ENCODE measurements at places on chromosomes 7 and 10.
A peak's percentile ranks its signal among the peaks of the same experiment; 100 is the strongest.

DNA sequence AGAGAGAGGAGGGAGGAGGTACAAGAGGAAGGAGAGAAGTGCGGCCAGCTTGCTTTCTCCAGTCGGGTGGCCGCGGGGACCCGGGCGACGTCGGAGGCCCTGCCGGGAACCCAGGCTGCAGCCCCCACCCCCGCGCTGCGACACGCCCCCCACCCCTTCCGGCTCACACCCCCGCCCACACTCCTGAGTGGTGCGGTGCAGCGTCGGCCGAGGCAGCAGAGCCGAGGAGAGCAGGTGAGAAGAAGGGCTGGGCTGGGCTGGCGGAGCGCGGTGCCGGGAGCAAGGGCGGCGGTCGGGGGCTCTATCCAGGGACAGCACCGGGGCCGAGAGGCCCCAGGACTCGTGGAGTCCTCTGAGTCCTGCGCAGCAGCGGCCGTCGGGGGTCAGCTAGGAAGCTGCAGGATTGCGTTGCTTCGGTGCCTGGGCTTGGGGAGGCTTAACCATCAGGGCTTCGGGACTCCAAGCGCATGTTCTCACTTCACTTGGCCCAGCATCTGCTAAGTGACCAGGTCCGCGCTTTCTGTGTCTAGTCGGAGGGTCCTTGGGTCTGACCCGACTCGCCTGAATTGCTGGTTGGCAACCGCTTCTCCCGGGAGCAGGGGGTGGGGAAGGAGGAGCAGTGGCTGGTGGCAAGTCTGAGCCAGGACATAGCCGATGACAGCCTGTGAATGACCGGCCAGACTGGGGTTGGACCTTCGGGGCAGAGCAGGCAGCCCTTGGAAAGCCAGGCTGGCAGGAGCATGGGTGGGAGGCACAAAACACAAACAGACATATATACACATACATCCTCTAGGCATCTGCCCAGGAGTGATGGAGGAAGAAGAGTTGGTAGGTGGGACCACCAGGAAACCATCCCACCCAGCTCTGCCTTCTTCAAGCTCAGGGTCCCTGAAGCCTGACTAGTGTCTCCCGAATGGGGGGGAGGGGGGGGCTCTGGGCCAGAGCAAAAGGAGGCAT is 683 bp downstream of the CHAT start:
- no peak for DNase-seq
- peaks cover 24% of the 10 kb centered on the region for H3K4me1 ChIP-seq
- peaks cover 85% of the 10 kb centered on the region for H3K27me3 ChIP-seq
- H3K36me3 ChIP-seq: peaks cover 13% of the 10 kb centered on the region
- no peak overlapping the region for H3K4me3 ChIP-seq
- H3K27ac ChIP-seq: peak overlapping the region; percentile 20

GRCh38 chr10:26516540-26517101 is 78.5 kb downstream of the APBB1IP start:
- peaks cover 88% of the 10 kb centered on the region for H3K36me3 ChIP-seq
- H3K27me3 ChIP-seq: no peaks in the 10 kb centered on the region
- no peak overlapping the region for H3K4me3 ChIP-seq
- peak overlapping the region; percentile 31 for H3K27ac ChIP-seq
- peaks cover 14% of the 10 kb centered on the region for H3K4me1 ChIP-seq
- no peak for DNase-seq

GRCh38 chr10:127216274-127216673 is 19.9 kb upstream of the INSYN2A start:
- no peak for DNase-seq
- H3K4me3 ChIP-seq: no peak overlapping the region
- no peak overlapping the region for H3K27ac ChIP-seq
- peaks cover 3% of the 10 kb centered on the region for H3K27me3 ChIP-seq

- no peak for DNase-seq
- no peak overlapping the region for H3K4me3 ChIP-seq
- peaks cover 30% of the 10 kb centered on the region for H3K27me3 ChIP-seq
- H3K36me3 ChIP-seq: no peaks in the 10 kb centered on the region
Observed at GRCh38 chr7:157689269-157690057, 352.7 kb downstream of the DNAJB6 start.

- H3K36me3 ChIP-seq: no peaks in the 10 kb centered on the region
- H3K27me3 ChIP-seq: peaks cover 34% of the 10 kb centered on the region
- H3K27ac ChIP-seq: no peak within 1 kb of the TSS
- H3K4me3 ChIP-seq: peak within 1 kb of the TSS; percentile 45
- peak; percentile 0 for DNase-seq
Observed at GRCh38 chr10:59362144-59362958, at the start of gene FAM13C. TSS of gene FAM13C (minus strand) at chr10:59362549. CDS start at chr10:59362460, 89 bp downstream.

GRCh38 chr10:97031459-97031858 is 154.3 kb downstream of the SLIT1 start:
- peaks cover 26% of the 10 kb centered on the region for H3K27me3 ChIP-seq
- H3K27ac ChIP-seq: no peak overlapping the region
- no peak overlapping the region for H3K4me3 ChIP-seq
- H3K36me3 ChIP-seq: no peaks in the 10 kb centered on the region

DNA sequence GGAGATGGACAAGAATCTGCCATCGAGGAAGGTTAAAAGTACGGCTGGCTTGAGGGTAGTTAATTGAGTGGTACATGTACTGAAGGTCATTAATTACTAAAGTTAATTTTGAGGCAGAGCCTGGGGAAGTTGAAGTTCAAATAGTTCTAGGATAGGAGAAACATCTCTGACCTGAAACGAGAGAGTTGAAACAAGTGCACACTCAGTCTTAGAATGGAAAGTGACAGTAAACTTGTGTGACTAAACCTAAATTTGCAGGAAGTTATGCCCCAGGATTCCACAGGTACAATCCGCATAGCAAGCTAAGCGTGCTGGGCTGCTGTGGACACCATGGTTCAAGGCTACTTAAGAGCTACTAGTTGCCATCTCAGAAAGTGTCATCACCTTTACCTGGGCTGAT is 209.9 kb downstream of the CHCHD3 start:
- peaks cover 24% of the 10 kb centered on the region for H3K4me1 ChIP-seq
- peaks cover 23% of the 10 kb centered on the region for H3K36me3 ChIP-seq
- H3K4me3 ChIP-seq: no peak overlapping the region
- H3K27ac ChIP-seq: no peak overlapping the region
- DNase-seq: no peak

- H3K27ac ChIP-seq: peak overlapping the region; percentile 32
- peaks cover 56% of the 10 kb centered on the region for H3K4me1 ChIP-seq
- no peak overlapping the region for H3K4me3 ChIP-seq
Observed at GRCh38 chr7:155280446-155281397, 17.0 kb upstream of the INSIG1 start.

DNA sequence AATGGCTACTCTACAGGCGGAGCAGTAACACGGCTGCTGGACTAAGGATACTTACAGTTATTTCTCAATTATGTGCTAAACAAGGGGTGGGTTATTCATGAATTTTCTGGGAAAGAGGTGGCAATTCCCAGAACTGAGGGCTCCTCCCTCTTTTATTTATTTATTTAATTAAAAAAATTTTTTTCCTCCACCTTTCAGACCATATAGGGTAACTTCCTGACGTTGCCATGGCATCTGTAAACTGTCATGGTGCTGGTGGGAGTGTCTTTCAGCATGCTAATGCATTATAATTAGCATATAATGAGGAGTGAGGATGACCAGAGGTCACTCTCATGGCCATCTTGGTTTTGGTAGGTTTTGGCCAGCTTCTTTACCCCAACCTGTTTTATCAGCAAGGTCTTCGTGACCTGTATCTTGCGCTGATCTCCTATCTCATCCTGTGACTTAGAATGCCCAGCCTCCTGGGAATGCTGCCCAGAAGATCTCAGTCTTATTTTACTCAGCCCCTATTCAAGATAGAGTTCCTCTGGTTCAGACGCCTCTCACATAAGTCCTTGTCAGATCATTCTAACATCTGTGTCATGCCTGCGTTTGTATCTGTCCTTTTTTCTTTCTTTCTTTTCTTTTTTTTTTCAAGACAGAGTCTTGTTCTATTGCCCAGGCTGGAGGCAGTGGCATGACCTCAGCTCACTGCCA is 15.9 kb upstream of the STOX1 start:
- no peaks in the 10 kb centered on the region for H3K27me3 ChIP-seq
- no peak overlapping the region for H3K27ac ChIP-seq
- H3K36me3 ChIP-seq: no peaks in the 10 kb centered on the region
- no peak for DNase-seq
- H3K4me1 ChIP-seq: no peaks in the 10 kb centered on the region

- H3K27me3 ChIP-seq: peaks cover 31% of the 10 kb centered on the region
- H3K4me3 ChIP-seq: no peak overlapping the region
- no peak overlapping the region for H3K27ac ChIP-seq
- H3K4me1 ChIP-seq: no peaks in the 10 kb centered on the region
- no peak for DNase-seq
Observed at GRCh38 chr7:25911738-25912607, 240.0 kb upstream of the NFE2L3 start.

DNA sequence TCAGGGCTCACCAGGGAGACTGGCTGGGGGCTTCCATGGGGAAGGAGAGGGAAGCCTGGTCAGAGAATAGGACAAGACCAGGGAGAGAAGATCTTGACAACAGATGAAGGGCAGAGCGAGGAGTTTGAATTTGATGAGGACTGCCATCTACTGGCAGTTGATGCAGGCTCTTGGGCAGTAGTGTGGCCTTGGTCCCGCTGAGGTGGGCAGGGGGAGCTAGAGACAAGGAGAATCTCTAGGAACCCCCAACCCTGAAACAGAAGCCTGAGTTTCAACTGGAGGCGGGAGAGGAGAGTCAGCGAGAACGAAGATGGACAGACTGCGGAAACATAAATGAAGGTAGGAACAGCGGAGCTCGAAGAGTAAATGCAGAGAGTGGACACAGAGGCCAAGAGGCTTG is 81.0 kb downstream of the PPP1R3C start:
- no peak overlapping the region for H3K4me3 ChIP-seq
- H3K27me3 ChIP-seq: peaks cover 16% of the 10 kb centered on the region
- DNase-seq: no peak
- H3K36me3 ChIP-seq: no peaks in the 10 kb centered on the region
- H3K4me1 ChIP-seq: peaks cover 2% of the 10 kb centered on the region

DNA sequence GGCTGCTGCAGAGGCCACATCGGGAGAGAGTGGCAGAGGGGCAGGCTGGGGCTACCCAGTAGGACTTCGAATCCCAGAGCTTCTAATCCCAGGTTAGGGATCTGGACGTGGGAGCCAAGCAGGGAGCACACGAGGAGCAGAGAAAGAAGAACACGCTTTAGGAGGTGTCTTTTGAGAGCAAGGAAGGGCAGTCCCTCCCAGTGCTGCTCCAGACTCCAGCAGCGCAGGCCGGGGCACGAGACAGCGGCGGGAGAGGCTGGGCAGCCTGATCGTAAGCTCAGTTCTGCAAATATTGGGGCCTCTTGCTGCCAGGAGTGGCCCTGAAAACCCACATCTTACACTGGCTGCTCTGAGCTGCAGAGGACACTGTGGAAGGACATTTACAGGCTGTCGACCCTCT is 75.9 kb downstream of the HIPK2 start:
- peaks cover 65% of the 10 kb centered on the region for H3K36me3 ChIP-seq
- peak overlapping the region; percentile 20 for H3K27ac ChIP-seq
- no peak overlapping the region for H3K4me3 ChIP-seq
- no peak for DNase-seq

DNA sequence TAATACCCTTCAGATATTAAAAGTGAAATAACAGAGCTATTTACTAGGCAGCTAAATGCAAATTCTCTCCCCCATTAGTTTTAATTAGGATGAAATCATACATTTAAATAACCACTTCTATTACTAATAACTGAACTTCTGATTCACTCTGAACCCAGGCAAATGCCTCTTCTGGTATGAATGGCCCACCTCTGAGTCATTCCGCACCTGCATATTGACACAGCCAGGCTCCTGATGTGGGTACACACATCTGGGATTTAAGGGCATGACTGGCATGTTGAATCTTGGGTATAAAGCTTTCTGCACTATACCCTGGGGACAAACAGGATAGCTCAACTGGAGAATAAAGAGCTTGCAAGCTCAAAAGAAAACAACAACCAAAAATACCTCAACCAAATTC is 140.9 kb downstream of the AUTS2 start:
- H3K27ac ChIP-seq: peak overlapping the region; percentile 87
- H3K27me3 ChIP-seq: no peaks in the 10 kb centered on the region
- peak; percentile 83 for DNase-seq
- peaks cover 3% of the 10 kb centered on the region for H3K36me3 ChIP-seq

GRCh38 chr10:70693619-70694335 is 21.5 kb downstream of the ADAMTS14 start:
- no peak overlapping the region for H3K4me3 ChIP-seq
- H3K36me3 ChIP-seq: no peaks in the 10 kb centered on the region

DNA sequence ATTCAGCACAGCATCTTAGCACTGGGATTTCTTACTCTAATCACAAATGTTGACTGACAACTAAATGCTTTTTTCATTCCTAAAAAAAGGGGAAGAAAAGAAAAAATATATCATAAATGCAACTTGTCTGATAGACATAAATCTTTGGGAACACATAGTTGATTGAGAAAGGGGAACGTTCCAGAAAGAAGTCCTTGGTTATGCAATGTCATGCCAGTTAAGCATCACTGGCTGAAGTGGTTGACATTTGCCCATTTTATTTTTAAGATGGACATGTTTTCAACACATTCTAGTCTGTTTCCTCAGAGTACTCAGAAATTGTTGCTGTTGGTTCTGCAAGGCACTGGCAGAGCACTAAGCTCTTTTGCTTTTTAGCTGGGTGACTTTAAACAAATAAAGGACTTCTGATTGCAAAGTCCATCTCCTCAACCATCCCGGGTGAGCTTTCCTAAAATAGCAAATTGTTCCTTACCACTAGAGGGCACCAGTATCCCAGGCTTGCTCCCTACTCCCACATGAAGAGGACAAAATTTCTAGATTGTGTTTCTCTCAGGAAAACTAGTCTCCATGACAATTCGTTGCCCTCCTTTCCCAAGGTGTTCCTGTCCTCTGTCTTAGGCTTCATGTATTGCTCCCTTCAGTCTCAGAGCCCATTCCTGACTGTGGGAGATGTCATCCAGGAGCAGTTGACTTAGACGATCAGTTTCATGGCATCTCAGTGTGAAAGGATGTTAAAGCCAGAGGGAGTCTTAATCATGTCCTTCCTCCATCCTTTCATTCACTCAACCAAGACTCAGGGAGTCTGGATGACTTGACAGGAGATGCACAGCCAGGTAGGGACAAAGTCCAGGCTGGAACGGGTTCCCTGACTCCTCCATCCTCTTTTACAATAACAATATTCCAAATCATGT is 23.9 kb downstream of the OPALIN start:
- peaks cover 13% of the 10 kb centered on the region for H3K27me3 ChIP-seq
- H3K4me1 ChIP-seq: peaks cover 5% of the 10 kb centered on the region
- H3K4me3 ChIP-seq: no peak overlapping the region
- no peaks in the 10 kb centered on the region for H3K36me3 ChIP-seq
- no peak for DNase-seq

- H3K36me3 ChIP-seq: no peaks in the 10 kb centered on the region
- H3K4me3 ChIP-seq: peak overlapping the region; percentile 82
- H3K27me3 ChIP-seq: peaks cover 5% of the 10 kb centered on the region
- DNase-seq: no peak
- no peaks in the 10 kb centered on the region for H3K4me1 ChIP-seq
Observed at GRCh38 chr10:485776-486175, 203.7 kb downstream of the DIP2C start.

DNA sequence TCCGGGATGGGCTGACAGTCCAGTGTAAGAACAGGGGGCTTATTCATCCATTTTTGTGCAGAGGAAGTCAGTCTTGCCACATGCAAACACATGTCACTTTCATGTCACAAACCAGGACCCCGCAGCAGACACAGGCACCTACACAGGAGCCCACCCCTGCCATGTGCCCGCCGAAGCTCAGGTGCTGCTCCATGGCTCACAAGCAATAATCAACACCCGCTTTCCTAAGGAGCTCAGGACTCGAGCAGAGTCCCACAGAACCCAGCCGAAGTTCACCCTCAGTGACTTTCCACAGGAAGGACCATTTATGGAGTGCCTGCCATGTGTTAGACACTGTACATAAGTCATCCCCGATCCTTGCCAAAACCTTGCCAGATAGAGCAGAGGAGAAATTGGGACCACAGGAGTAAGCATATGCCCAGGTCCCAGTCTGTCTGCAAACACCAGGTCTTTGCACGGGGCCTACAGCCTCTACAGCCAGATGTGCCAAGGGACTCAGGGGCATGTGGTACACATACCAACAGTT is 99.4 kb downstream of the EBF3 start:
- no peak overlapping the region for H3K27ac ChIP-seq
- H3K4me1 ChIP-seq: no peaks in the 10 kb centered on the region
- no peaks in the 10 kb centered on the region for H3K36me3 ChIP-seq
- H3K27me3 ChIP-seq: no peaks in the 10 kb centered on the region

All from stimulated activated naive B cell treated with anti-CD40 and anti-IgM and Interleukin-4, amounts not matched to agents 10 μg/mL and 1 μg/mL and 100 μg/mL, for 72 hours (primary cell).